D721Med (cell line): ENCODE measurements at places on chromosomes 3 and 15.

- DNase-seq: no peak
Observed at GRCh38 chr3:118909763-118910162, 124.9 kb downstream of the IGSF11 start.

- no peak for DNase-seq
Observed at GRCh38 chr15:74631408-74631807, 15.8 kb downstream of the CLK3 start.

- DNase-seq: no peak
Observed at GRCh38 chr15:65057549-65057940, 10.2 kb downstream of the RASL12 start.

GRCh38 chr15:56804279-56804678, 71.0 kb upstream of the ZNF280D start:
- no peak for DNase-seq

DNA sequence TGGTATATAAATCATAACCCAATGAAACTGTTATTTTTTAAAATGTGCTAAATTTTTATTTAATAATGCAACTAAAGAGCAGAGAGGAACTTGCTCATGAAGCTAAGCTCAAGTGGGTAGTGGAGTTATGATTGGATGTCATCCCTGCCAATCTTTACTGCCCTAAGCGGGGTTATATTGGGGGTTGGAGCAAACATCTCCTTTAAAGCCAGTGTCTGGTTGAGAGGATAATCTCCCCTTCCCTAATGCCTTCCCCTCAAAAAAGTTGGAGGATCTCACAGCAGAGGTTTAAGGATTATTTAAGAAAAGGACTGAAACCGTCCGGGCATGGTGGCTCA, 32.1 kb upstream of the CLASP2 start:
- DNase-seq: no peak

GRCh38 chr15:100900136-100900794, 18.9 kb upstream of the LRRK1 start:
- DNase-seq: no peak
